Daoy (cell line): ENCODE measurements at places on chromosomes 7 and 10. TPM values are rescaled to one million over a fixed set of nuclear protein-coding genes. Genes with fewer than 3 reads are reported as not detected.

Gene PRLHR
- total RNA-seq: not detected in 2 replicates

Gene SPDYE11
- total RNA-seq: not detected in 2 replicates

Gene HKDC1
- 0.69 and 0.89 TPM in 2 replicates for total RNA-seq

Gene EBLN1
- total RNA-seq: not detected in 2 replicates

Gene PARD3
- total RNA-seq: 29.7 and 48.8 TPM in 2 replicates

Gene SYT15B
- total RNA-seq: 0.09 TPM in 1 of 2 replicates, not detected in the other

Gene RBM20
- 0.06 and 9.4 TPM in 2 replicates for total RNA-seq

Gene FANK1
- 2.0 and 3.1 TPM in 2 replicates for total RNA-seq

Gene TDRD1
- total RNA-seq: 0.06 TPM in 1 of 2 replicates, not detected in the other

Gene GTF2IRD1
- total RNA-seq: 10.0 and 19.8 TPM in 2 replicates

Gene SDK1
- total RNA-seq: 4.2 and 5.0 TPM in 2 replicates

Gene LIPN
- total RNA-seq: not detected in 2 replicates

Gene PALD1
- 0.92 and 1.9 TPM in 2 replicates for total RNA-seq

Gene ATOH7
- not detected in 2 replicates for total RNA-seq

Gene GSTO1
- 194 and 233 TPM in 2 replicates for total RNA-seq

Gene PRF1
- total RNA-seq: not detected in 2 replicates

Gene ZNF804B
- total RNA-seq: not detected in 2 replicates

Gene EPHB4
- total RNA-seq: 57.5 and 62.5 TPM in 2 replicates

Gene VWA2
- total RNA-seq: not detected in 2 replicates

Gene LRRD1
- total RNA-seq: 0.17 TPM in 1 of 2 replicates, not detected in the other

Gene NUPR2
- total RNA-seq: not detected in 2 replicates

Gene PLA2G12B
- total RNA-seq: not detected in 2 replicates

Gene ECD
- 36.0 and 36.6 TPM in 2 replicates for total RNA-seq

Gene NRCAM
- total RNA-seq: 0.11 and 1.0 TPM in 2 replicates

Gene LBX1
- 0.06 TPM in 1 of 2 replicates, not detected in the other for total RNA-seq

Gene TAX1BP1
- 156 and 178 TPM in 2 replicates for total RNA-seq

Gene ADAM8
- total RNA-seq: 2.9 and 6.2 TPM in 2 replicates

Gene SLC29A4
- 0.36 and 1.4 TPM in 2 replicates for total RNA-seq

Gene EPO
- not detected in 2 replicates for total RNA-seq

Gene MINDY4
- 10.3 and 12.1 TPM in 2 replicates for total RNA-seq

Gene PNLIPRP1
- not detected in 2 replicates for total RNA-seq

Gene VIPR2
- 0.74 and 1.4 TPM in 2 replicates for total RNA-seq

Gene SEPHS1
- 43.9 and 46.1 TPM in 2 replicates for total RNA-seq

Gene PTF1A
- not detected in 2 replicates for total RNA-seq

Gene PSD
- 0.29 TPM in 1 of 2 replicates, not detected in the other for total RNA-seq

Gene KIAA1217
- total RNA-seq: 3.6 and 4.3 TPM in 2 replicates

Gene ELMO1
- 7.0 and 25.3 TPM in 2 replicates for total RNA-seq

Gene PDE1C
- total RNA-seq: 20.4 and 24.2 TPM in 2 replicates

Gene ANKRD61
- total RNA-seq: 0.23 and 0.89 TPM in 2 replicates
